ENCODE measurements at places on chromosomes 16 and 17.

- no peak for DNase-seq
These were observed 124.9 kb downstream of the MRTFB start for GRCh38 chr16:14196011-14196410.

DNA sequence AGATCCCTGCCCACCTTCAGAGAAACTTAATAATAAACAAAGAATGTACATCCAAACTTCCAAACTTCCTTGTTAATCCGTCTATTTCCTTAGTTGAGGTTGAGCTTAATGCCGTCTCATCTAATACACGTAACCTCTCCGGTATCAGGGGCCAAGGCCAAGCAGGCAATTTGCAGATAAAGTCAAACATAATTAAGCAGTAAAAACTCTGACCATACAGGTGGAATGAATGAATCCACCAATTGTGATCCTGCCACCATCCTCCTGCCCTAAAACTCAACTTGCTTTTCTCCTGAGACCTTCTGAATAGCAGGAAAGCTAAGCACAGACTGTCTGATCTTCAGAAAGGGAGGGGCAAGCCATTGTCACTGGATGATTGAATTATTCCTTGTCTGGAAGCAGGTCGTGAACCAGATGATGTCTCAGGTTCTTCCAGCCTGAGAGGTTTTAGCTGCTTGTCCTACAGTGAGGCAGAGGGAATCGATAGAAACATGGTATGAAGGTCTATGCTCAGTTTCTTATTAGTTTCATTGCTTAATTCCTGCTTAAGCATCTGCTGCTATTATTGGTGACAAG, 1111.8 kb upstream of the EEF2KMT start:
- no peak for DNase-seq

GRCh38 chr16:78004517-78004916, 17.8 kb upstream of the CLEC3A start:
- DNase-seq: no peak

GRCh38 chr16:2524339-2524938, 4.3 kb downstream of the AMDHD2 start:
- DNase-seq: no peak

- no peak for DNase-seq
These were observed 19.3 kb upstream of the SLFN13 start for GRCh38 chr17:35467824-35468223.

DNA sequence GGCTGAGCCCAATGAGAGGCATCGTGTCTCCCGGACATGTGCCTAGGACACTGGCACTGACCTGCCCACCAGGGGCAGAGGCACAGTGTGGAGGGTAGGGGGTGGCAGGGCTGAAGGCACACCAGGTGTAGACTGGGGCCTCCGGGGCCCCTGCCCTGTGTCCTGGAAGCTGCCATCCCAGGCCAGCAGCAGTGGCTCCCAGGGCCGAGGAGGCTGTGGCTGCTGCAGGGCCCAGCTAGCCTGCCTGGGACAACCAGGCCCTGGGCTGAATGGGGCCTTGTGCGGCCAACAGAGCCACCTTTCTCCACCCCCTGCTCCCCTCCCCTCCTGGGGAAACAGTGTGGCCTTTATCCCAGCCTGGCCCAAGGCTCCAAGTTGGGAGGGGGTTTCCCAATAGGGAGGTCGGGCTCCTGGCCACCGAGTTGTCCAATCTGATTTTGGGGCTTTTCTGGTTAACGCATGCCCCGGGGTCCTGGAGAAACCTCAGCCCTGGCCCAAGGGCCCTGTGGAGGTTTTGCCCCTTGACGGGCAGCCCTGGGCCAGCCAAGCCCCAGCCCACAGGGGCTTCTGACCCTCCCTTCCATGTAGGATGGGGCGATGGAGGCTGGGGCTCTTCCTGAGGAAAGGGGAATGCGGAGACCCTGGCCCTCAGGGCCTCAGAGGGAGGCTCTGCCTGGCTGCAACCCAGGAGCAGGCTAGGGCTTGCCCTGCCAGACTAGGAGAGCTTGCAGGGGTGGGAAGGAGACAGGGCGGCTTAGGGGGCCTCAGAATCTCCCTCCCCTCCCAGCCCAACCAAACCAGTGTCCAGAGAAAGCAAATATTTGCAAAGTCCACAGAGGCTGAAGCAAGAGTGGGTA, 4.2 kb downstream of the MTSS2 start:
- no peak for DNase-seq

- no peak for DNase-seq
These were observed 201.4 kb upstream of the CIBAR2 start for GRCh38 chr16:85313526-85314301.

DNA sequence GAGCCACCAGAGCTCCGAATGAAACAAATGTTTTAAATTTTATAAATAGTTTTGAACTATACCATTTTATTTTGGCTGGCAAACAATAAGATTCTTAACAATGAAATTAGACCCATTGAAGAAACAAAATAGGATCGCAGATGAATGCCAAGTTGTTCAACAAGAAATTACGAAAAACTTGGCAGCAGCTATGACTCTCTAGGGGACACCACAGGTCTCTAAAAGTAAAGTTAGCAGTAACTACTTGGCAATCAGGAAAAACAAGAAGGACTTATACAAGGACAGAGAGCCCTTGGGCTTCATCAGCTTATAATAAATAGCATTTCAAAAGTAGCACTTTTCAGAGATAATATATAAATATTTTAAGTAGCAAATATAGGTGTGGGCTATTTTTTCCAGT, 603.8 kb upstream of the PSMD7 start:
- no peak for DNase-seq

DNA sequence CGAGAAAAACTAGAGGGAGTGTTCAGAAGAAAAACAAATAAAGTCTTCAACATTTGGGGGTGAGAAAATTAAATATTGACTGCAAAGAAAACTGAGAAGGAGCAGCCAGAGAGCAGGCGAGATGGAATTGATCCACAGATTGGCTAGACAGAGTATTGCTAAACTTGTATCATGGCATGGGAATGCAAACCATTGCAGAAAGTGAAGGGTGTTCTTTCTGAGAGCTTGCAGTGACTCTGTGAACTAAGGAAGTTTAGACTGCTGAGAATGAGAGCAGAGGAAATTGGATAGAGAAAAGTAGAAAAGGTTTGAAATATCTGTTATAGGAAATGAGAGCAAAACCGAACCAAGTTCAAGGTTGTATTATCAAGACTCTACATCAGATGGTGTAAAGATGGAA, 191.5 kb downstream of the HS3ST3A1 start:
- DNase-seq: no peak

GRCh38 chr17:56849131-56849530, 15.2 kb downstream of the DGKE start:
- DNase-seq: no peak

DNA sequence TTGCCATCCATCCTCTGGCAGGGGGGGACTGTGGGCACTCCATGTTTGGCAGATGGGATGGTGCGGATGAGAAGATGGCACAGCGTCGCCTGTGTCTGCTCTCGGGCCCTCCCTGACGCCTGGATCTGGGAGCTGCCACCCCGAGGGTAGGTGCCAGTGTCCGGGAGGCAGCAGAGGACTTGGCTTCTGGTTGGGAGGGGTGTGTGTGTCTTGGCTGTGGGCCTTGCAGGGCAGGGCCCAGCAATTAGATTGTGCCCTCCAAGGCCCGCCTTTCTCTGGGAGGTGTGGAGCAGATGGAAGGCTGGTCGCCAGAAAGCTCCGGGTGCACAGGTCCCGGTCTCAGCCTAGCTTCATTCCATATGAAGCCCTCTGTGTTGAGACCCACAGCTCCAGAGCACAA, 1.4 kb downstream of the RAP1GAP2 start:
- no peak for DNase-seq

GRCh38 chr16:70156207-70156978, 17.2 kb upstream of the CLEC18C start:
- DNase-seq: no peak

DNA sequence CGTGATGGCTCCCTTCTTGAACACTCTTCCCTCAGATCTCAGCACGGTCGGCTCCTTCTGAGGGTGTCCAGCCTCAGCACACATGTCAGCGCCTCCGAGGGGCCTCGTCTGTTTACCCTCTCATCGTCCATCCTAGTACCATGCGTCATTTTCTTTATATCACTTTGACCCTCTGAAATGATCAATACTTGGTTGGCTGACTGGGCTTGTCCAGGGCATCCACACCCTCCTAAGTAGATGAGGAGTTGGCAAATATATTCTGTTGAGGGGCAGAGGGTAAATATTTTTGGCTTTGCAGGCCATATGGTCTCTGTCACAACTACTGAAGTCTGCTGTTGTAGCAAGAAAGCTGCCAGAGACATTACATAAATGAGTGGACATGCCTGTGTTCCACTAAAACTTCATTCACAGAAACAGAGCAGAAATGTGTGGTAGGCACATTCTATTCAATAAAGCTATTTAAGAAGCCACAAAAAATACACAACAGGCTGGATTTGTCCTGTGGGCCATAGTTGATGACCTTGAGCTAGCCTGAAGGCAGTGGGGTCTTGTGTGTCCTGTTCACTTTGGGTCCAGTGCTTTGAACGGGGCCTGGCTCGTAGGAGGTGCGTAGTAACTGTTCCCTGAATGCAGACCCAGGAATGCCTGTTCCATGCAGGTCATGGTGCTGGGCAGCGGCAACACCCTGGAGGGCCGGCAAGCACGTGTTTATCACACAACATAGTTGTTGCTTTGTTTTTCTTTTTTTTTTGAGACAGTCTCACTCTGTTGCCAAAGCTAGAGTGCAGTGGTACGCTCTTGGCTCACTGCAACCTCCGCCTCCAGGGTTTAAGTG, 185.8 kb downstream of the SNX29 start:
- no peak for DNase-seq

GRCh38 chr17:66215529-66215911, 13.7 kb downstream of the APOH start:
- DNase-seq: no peak

DNA sequence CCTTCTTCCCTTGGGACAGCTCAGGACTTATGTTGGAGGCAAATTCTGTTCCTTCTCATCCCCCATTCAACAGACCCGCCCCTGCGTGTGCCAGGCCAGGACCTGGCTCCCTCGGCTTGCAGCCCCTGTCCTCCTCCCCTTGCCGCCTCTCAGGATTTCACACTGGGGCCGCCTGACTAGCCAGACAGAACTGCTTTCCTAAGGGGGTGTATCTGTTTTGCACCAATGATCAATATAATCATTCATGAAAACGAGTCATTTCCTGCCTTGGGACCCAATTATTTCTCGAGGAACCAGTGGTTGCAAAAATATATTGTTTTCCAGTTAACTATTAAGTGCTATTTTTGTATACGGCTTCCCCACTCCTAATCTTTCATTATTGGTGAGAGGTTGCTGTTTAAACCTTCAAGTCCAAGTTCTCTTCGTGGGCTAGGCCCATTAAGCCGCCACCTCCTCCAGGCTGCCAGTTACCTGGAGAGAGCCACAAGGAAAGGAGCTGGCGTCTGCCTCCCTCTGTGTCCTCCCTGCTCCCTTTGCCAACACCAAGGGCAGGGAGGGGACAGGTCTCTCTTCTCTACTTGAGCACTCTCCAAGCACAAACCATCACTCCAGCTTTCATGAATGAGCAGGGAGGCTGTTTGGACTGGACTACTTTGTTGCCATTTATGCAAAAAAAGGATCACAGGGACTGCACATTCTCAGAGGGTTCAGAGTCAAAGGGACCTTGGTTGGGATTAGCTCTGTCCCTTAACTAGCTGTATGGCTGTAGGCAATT, 8.9 kb downstream of the DCAKD start:
- no peak for DNase-seq

- DNase-seq: no peak
These were observed 320.8 kb downstream of the FOXL1 start for GRCh38 chr16:86899151-86899550.
